ENCODE measurements at places on chromosomes 1 and 21. TPM values are rescaled to one million over a fixed set of nuclear protein-coding genes. Genes with fewer than 3 reads are reported as not detected.

C8B gene
- not detected for total RNA-seq

PIK3C2B gene
- total RNA-seq = 52.6 TPM

KCNK1 gene
- not detected for total RNA-seq

NBPF6 gene
- not detected for total RNA-seq

CGN gene
- total RNA-seq = under 0.01 TPM

FMO5 gene
- total RNA-seq = 0.98 TPM

KIF17 gene
- total RNA-seq = 11.8 TPM

CLIC6 gene
- not detected for total RNA-seq

NUP210L gene
- under 0.01 TPM for total RNA-seq

TTF2 gene
- 21.4 TPM for total RNA-seq

SEMA6C gene
- 17.6 TPM for total RNA-seq

SH2D1B gene
- total RNA-seq = not detected

STX12 gene
- 125 TPM for total RNA-seq

BCAN gene
- total RNA-seq = 0.10 TPM

PDZK1 gene
- total RNA-seq = 0.33 TPM

SPATA6 gene
- 1.5 TPM for total RNA-seq

SLC30A10 gene
- total RNA-seq = not detected

BSND gene
- total RNA-seq = not detected

RNF19B gene
- 37.3 TPM for total RNA-seq

EDARADD gene
- total RNA-seq = not detected

OR10Z1 gene
- not detected for total RNA-seq

SYT2 gene
- not detected for total RNA-seq

OR2L8 gene
- total RNA-seq = not detected
